Caco-2 (cell line): ENCODE measurements at places on chromosomes 7 and 10. TPM values are rescaled to one million over a fixed set of nuclear protein-coding genes. Genes with fewer than 3 reads are reported as not detected.

GRCh38 chr7:106071999-106072714 is 40.0 kb downstream of the SYPL1 start:
- DNase-seq = peak; percentile 69

GRCh38 chr10:14163377-14164086 is 167.2 kb downstream of the FRMD4A start:
- no peak for DNase-seq

Gene CCDC146
- total RNA-seq = 1.4 and 2.6 TPM in 2 replicates

Gene RHOBTB1
- 18.3 and 19.9 TPM in 2 replicates for total RNA-seq

Gene OR2A7
- 1.3 and 2.0 TPM in 2 replicates for total RNA-seq
